ENCODE measurements at places on chromosomes 5 and 9.

DNA sequence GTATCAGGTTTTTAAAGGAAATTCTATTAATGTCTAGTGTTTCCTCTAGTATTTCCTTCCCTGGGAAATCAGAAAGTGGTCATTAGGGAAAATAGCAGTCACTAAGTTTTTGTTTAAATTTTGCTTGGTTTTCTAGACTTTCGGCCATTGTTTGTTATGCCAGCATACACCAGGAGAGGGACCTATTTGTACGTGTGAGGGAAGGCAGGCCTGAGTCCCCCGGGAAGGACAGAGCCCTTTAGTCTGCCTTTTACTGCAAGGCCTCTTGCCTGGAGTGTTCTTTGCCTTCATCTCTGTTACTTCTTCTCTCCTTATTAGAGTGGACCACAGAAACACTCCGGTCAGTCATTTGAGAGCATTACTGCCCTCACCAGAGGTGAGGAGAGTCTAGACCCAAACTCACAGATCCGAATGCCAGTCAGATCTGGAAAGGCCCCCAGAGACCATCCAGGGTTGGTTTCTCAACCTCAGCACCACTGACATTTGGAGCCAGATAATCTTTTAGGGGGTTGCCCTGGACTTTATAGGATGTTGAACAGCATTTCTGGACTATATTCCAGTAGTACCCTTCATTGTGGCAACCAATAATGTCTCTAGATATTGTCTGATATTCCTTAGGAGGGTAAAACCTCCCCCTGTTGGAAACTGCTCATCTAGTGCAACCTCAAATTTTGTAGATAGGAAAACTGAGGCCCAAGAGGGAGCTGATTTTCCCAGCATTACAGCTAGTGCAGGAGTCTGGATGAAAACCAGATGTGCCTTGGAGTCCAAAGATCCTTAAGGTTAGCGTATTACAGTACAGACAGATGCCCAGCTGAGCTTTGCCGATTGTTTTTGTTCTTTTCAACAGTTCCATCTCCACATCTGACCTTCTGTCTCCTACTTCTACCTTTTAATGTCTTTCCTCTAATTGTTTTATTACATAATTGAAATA lies 93.0 kb upstream of the NIPAL4 start:
- no peak for DNase-seq

- DNase-seq: no peak
Observed at GRCh38 chr9:116002624-116003023, 151.0 kb upstream of the PAPPA start.

DNA sequence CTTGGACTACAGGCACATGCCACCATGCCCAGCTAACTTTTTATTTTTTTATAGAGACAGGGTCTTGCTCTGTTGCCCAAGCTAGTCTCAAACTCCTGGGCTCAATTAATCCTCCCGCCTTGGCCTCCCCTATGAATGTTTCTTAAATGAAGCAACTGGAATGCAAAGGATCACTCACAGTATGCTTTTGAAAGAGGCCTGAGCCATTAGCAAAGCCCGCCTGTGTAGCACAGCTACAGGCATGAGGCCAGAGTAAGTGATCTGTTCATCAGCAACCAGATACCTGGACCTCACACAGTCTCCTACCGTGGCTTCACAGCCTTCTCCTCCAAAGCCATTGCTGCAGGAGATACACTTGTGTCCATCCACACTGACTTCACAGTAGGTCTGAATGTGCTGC lies 16.9 kb upstream of the RNF183 start:
- no peak for DNase-seq

DNA sequence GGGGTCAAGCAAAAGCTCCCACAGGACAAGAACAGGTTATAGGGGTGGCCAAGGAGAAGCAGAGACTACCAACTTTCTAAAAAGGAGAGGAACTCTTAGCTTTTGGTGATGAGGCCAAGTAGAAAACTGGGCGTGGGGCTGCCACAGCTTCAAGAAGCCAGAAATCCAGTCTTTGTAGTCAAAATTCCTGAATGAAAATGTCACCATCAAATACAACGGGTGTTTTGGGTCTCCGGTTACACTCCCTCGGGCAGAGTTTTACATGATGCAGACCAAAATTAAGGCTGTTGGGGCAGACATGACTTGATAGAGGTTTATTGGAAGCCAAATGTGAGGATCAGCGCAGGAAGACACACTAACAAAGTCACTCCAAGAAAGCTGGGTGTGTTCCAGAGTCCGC lies 29.4 kb upstream of the N4BP3 start:
- no peak for DNase-seq

DNA sequence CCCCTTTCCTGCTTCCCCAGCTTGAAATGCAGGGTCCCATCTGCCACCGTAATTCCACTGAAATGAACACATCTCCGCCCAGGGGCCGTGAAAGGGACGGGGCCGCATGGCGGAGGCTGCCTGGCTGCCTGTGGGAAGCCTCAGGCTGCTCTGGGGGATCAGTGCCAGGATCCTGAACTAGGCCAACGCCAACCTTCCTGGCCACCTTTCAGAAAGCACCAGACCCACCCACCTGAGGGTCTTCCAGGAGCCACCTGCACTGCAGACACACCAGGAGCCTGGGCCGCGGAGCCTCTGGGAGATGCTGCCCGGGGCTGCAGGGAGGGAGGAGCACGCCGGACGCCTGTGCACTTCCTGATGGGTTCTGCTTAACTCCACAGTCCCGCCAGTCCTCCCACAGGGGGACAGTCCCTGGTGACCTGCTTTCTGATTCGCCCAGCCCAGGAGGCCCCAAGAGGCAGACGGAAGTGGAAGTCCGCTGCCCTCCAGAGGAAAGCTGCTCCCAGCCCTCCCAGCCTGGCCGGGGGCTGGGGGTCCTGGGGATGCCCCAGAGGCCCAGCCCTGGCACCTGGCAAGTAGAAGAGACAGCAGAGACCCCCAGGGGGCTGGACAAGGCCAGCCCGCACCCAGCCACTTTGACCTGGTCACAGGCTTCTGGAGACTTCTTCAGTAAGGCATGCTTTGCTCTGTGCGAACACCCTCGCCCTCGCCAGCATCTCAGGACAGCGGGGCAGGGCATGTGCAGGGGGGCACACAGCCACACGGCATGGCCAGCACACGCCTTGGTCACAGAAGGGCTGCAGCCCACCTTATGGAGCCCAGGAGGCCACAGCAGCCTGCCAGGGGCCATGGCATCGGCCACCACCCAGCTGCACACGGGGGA lies at the start of gene CARD9:
Gene CARD9, minus strand, starts transcription at position 370 of the 883 bp plus-strand sequence. CDS start 1,591 bp downstream, outside the sequence.
- DNase-seq: no peak

DNA sequence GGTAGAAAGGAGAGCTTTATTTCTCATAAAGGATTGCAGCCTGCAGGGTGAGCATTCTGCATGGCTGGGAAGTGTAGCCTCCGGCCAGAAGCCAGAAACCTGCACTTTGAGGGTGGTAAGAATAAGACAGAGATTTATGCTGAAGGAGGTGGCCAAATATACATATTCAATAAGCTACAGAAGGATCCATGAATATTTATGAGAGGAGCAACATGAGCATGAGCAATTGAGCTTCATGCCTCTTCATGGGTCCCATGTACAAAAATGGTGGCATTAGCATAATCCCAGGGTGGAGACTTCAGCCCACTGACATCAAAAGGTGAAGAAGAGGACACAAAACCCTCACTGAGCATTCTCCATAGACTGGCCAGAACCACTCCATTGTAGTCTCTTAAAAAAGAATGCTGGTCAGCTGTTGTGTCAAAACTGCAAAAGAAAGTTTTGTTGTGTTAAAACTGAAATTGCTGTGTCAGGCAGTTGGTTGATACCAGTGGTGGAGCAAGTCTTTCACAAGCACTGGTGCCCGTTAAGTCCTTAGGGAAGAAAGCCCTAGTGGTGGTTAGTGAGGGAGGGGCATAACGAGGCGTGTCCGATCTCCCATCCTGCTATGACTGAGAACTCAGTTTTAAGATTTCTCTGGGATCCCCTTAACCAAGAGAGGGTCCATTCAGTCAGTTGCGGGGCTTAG lies 160.8 kb upstream of the MAP1B start:
- DNase-seq: no peak

DNA sequence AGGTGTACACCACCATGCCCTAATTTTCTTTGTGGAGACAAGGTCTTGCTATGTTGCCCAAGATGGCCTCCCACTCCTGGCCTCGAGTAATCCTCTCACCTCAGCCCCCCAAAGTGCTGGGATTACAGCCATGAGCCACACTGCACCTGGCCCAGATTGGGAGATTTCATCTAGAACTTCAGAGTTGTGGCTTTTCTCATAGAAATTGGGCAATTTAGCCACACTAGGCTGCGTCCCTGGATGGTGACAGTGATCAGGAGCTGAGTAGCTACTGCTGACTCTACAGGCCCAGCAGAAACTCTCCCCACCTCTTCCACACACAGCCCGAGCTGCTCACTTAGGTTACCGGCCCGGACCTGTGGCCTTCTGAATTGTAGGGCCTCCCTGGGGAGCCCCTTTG lies 7.7 kb downstream of the PFN3 start:
- DNase-seq: no peak

DNA sequence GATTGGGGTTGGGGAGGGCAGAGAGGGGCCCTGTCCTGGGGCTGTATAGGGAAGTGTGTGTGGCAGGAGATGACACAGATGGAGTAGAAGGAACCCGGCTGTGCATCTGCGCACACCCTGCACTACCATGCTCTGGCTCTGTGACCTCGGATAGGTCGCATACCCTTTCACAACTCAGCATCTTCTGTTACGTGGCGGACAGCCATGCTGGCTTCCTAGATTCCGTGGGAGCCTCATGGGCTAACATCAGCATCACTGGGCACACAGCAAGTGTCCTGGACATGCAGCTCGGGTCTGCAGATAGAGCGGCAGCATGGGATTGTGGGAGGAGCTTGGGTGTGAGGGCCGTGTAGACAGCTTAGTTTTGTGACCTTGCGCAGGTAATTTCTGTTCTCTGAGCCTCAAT lies 9.2 kb downstream of the ARPC5L start:
- DNase-seq: no peak

DNA sequence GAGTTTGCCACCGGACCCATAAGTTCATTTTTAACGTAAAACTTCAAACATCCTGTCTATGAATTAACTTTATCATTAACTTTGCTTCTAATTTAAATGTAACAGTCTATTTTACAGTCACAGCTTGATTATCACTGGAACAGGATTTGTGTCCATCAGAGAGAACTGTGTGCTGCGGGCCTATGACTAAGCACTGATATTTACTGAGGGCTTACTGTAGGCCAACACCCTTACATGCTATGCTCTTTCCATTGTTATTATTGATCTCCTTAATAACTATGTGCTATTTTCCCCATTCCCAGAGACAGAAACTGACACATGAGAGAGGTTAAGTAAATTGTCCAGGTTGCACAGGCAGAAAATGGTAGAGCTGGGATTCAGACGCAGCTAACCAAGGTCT lies 24.0 kb upstream of the GPR151 start:
- DNase-seq: no peak

DNA sequence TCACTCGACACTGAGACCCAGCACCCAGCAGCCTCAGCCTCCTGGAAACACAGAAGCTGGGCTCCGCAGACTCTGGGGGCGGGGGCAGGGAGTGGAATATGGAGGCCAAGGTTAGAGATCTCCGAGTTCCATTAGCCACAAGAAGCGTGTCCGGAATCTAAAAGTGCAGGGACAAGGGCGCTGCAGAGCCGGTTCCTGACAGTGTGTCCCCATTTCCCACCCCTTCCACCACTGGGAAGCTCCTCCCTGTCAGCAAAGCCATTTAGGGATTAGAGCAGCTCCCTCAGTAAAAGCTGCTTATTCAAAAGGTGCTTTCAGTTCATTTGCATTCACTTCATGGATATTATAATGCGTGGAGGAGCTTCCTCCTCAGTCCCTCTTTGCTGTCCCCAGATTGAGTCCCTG lies 74.1 kb upstream of the HSPA9 start:
- no peak for DNase-seq

DNA sequence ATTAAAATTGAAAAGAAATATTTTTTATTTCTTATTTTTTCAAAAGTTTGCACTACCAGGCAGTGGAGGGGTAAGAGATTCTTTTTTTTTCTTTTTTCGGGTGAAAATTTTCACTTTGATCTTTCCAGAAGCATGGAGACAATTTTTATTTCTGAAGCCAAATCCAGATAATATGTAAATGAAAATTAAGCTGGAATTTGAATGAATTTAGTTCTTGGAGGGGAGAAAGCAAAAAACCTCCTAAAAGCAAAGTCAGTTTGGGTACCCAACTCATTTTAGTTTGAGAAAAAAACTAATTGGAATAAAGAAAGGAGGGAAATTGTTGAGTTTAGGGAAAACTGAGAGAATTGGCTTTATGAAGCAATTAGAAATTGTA lies 872 bp downstream of the ZNF618 start:
- DNase-seq: no peak

DNA sequence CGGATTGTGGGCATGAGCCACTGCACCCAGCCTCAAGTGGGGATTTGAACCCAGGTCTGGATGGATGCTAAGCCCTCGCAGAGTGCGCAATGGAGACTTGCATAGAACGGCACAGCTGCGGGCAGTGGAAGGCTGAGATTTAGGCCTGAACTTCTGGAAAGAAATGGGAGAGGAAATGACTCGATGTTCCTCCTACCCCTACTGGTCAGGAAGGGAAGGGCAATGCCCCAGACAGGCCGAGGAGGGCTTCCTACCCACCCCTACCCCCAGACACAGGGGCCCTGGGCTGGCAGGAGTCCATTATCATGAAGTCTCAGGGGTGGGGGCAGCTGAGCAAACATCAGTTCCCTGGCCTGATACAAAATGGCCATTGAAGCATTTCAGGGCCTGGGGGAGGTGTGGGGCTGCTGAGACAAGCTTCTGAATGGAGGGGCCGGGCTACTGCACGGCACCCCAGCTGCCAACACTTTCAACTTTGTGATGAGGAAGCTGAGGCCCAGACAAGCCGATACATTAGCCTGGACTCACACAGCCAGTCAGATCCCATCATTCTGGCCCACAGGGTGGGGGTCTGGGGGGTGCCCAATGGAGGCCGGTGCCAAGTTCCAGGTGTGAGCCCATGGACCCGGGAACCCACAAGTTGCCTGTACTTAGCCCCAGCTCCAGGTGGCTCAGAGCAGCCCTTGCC lies 13.5 kb upstream of the WDR38 start:
- no peak for DNase-seq

DNA sequence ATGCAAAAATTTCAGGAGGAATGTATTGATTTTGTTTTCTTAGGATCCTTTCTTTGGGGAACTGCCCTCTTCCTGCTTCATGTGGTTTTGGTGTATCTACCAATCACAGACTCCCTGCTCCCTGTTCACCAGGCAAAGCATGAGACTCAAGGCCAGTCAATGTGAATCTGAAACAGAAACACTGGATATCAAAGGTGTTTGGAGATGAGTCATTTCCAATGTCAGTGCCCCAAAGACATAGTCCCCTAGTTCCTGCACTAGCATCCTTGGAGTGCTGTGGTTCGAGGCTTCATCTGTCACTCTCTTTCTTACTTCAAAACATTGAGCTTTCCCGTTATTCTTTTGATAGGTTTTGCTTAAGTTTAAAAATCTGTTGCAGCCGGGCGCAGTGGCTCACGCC lies 8.1 kb downstream of the PPP3R2 start:
- DNase-seq: no peak

- DNase-seq: no peak
Observed at GRCh38 chr5:130092991-130093390, 188.7 kb downstream of the CHSY3 start.

- DNase-seq: peak; percentile 74
Observed at GRCh38 chr9:126500600-126501382, 112.9 kb upstream of the LMX1B start.

GRCh38 chr5:67238191-67238590 lies 41.6 kb upstream of the CD180 start:
- no peak for DNase-seq
